ENCODE measurements at places on chromosomes 1 and 21.

DNA sequence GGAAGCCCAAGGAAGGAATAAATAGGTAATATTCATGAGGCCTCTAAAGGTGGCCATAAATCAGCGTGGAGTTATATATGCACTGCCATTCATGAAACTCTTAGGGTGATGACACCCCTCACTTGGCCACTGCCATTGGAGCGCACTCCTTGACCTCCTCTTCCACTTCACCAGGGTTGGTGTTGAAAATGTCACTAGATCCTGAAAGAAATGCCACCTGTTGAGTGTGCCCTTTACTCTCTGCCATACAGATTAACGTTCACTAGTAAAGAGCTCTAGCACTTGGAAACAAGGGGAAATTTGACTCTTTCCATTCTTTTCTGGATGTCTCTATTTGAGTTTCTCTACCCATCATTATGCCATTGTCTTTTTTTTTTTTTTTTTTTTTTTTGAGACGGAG lies 83.5 kb upstream of the GREM2 start:
- no peak for DNase-seq

GRCh38 chr1:31637915-31638673 lies 6.6 kb downstream of the PEF1 start:
- no peak for DNase-seq

DNA sequence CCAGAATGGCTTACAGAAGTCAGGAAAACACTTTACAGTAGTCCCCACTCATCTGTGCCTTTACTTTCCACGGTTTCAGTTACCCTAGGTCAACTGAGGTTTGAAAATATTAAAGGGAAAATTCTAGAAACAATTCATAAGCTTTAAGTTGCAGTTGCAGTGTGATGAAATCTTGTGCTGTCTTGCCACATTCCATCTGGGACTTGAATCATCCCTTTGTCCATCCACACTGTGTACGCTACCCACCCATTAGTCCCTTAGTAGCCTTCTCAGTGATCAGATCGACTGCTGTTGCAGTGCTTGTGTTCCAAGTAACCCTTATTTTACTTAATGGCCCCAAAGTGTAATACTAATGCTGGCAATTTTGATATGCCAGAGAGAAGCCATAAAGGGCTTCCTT lies 30.5 kb downstream of the ZCCHC17 start:
- no peak for DNase-seq

GRCh38 chr1:178284058-178284457 lies 190.2 kb downstream of the RASAL2 start:
- no peak for DNase-seq

DNA sequence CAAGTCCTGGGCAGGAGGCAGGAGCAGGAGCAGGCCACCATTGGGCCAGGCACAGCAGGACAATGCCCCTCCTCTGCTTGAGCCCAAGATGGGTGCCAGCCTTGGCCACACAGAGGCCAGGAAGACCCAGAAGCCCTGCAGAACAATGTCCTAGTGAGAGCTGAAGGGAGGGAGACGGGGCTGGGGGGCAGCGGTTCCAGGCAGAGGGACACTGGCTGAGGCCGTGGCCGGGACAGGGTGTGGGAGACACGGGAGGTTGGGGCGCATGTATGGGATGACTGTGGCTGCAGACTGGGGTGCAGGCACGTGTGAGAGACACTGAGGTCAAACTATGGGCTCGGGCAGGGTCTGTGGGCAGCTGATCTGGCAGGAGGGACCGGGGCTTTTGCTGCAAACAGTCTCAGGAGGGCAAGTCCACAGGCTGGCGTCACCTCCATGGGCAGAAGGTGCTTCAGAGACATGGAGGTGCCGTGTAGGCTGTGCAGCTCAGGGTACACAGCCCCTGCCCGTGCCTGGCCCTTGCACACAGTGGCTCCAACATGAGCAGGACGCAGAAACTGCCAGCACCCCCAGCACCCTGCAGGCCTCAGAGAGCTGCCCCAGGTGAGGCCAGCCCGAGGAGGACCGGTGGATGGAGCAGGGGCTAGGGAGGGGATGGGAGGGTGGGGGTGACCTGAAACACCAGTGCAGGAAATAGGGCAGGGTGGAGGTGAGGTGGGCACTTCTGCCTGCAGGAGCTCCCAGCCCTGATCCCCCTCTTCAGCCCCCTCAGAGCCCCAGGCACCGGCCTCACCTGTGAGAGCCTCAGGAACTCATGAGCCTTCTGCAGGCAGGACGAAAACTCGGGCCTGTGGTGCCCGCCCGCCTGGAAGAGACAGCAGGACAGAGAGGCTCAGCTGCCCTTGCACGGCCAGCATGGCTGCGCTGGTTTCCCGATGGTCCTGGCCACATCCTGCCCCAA lies 19.5 kb downstream of the LSS start:
- no peak for DNase-seq

DNA sequence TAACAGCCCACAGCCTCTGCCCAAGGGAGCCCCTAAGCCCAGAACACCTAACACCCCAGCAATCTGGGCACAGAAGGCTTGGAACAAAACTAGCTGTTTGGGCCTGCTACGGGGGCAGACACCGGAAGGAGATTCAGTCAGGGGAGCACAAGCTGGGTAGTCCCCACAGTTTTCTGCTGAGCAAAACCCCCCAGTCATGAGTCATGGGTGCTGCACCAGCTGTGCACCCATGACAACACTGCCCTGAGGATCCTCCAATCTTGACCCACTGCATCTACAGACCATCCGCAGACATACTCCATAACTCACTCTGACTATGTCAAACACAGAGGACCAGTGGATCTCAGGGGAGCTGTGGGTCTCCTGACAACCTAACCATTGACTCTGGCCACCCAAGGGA lies 105.1 kb downstream of the LRIG2 start:
- no peak for DNase-seq

DNA sequence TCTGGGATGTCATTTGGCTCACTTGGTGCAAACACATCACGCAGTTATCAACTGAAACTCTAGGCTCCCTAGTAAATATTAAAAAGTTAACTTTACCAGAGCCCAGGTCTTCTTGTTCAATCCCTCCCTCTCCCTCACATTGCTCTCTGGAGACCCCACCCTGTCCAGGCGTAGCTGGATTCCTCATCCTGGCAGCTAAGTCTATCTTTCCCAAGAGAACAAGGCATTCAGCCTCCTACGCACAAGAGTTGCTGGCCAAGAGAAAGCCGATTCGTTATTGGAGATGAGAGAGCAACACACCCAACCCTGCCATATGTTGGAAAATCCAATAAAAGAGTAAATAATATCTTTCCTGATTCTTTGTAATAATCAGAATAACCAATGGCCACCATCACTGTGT lies 117.9 kb downstream of the SLC30A10 start:
- no peak for DNase-seq

DNA sequence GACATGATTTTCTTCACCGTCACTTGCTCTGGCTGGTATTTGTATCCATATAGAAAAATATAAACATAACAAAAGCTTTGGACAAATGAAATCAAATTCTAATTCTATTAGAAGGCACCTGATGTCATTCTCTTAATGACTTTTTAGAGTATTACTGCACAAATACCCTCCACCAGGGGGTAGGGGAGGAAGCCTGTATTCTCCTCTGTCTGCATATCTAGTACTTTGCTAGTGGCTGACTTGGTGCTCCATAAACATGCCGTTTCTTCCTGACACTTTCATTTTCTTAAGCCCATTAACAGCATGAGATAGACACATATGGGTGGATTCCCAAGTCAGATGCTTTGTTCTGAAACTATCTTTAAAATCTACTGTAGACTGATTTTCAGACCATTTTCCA lies 20.6 kb upstream of the KCNJ15 start:
- DNase-seq, result no peak

GRCh38 chr1:237736372-237737029 lies 154.2 kb downstream of the ZP4 start:
- DNase-seq, result no peak

DNA sequence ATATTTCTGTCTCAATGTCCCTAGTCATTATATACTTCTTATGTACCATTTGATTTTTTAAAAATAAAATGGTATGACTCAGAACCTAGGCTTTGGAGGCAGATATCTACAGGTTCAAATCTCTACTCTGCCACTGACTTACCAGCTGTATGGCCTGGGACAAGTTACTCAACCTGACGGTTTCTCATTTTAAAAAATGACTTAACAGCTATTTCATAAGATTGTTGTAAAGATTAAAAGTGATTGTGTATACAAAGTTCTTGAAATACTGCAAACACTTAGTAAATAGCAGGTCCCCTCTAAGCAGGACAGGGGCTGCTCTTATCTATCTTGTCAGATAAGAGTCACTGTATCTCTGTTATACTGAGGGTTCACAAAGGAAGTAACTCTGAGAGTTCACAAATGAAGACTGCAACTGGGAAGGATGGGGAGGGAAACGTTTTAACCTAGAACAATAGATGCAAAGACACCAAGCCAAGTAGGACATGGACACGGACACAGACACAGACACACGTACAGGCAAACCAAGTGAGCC lies 2.6 kb downstream of the BCAR3 start:
- DNase-seq, result no peak

GRCh38 chr1:44021581-44022321 lies 9.5 kb downstream of the SLC6A9 start:
- no peak for DNase-seq

DNA sequence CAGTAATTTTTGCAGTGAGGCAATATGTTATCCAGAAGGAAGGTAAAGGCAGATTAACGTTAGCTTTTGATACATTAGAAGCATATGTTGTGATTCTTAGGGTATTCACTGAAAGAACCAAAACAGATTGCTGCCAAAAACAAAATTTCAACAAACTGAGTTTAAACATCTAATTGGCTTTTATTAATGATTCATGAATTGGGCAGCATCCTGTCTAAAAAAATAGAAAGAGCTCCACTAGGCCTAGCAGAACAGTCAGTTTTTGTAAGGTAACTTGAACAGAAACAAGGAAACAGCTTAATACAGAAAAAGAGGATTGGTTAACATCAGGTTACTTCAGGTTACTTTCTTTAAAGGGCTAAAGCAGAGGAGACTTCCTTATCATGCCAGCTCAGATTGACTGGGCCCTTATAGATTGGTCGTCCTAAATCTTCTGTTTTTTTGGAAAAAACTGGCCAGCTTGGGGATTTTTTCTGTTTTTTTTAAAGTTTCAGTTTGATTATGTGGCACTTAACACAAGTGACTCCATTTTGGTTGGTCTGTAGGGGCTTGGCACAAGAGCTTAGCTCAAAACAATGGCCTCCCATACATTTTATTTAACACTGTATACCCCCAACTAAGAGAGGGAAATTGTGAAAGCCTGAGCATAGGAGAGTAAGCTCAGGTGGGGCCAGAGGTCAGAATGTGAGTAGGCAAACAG lies 36.8 kb upstream of the GALNT2 start:
- no peak for DNase-seq

- DNase-seq, result no peak
Observed at GRCh38 chr1:18578271-18578670, 52.4 kb upstream of the PAX7 start.

GRCh38 chr1:244053831-244054230 lies 2.7 kb downstream of the ZBTB18 start:
- no peak for DNase-seq

DNA sequence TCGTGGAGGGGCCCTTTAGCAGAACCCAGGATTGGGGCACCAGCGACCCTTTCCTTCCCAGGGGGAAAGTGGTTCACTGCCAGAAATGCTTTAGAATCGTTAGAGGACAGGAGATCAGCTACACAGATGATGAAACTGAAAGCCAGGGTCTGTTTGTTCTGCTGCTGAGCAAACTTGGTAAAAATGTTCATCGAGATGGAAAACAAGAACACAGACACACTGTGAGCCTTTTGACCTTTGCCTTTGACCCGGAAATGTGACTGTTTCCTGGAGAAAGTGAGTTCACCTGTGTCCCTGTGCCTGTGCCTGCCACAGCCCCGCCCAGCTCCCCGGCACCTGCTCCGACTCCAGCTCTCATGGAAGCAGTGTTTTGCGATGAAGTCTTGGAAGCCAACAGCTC lies 234.3 kb downstream of the CAMTA1 start:
- no peak for DNase-seq

DNA sequence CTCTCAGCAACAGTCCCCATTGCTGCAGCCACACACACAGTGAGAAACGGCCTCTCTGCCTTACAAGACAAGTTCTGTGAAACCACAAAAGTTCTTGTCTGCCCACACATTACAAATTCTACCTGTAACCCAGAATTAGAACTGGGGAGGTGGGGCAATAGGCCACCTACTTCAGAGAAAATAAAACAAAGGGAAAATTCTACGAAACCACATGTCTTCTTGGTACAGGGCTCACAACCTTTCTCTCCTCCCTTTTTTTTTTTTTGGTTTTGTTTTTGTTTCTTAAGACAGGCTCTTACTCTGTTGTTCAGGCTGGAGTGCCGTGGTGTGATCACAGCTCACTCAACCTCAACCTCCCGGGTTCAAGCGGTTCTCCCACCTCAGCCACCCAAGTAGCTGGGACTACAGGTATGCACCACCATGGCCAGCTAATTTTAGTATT lies 30.2 kb downstream of the LPAR3 start:
- peak; percentile 16 for DNase-seq

GRCh38 chr1:166915042-166915441 lies 39.0 kb upstream of the TADA1 start:
- no peak for DNase-seq

DNA sequence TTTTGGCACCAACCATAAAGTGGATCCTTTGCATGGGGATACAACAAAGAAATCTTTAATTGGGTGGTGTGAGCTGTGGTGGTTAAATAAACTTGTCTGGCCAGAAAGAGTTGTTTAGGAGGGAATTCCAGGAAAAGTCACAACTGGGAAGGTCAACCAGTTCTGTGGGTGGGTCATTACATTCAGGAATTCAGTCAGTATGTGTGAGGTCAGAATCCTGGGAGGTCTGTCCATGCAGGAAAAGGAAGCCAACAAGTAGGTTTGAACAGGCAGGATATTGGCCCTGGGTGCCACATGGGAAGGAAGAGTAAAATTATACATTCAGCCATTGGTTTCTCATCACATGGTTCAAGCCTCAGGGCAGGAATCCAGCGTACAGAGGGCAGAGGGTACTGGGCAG lies 162.3 kb upstream of the ADAMTS5 start:
- DNase-seq, result no peak

- DNase-seq, result no peak
Observed at GRCh38 chr1:12138196-12139168, 28.3 kb upstream of the TNFRSF1B start.

GRCh38 chr21:45531393-45532215 lies 10.6 kb downstream of the SLC19A1 start:
- no peak for DNase-seq

All from activated naive CD4-positive, alpha-beta T cell (primary cell).